GM12891 (cell line): ENCODE measurements at places on chromosomes 16 and 17.

- peak; percentile 51 for DNase-seq
Observed at GRCh38 chr17:40068917-40069750, 6.4 kb downstream of the THRA start.

GRCh38 chr16:16882766-16883165 lies 503.8 kb downstream of the NPIPA7 start:
- no peak for DNase-seq

DNA sequence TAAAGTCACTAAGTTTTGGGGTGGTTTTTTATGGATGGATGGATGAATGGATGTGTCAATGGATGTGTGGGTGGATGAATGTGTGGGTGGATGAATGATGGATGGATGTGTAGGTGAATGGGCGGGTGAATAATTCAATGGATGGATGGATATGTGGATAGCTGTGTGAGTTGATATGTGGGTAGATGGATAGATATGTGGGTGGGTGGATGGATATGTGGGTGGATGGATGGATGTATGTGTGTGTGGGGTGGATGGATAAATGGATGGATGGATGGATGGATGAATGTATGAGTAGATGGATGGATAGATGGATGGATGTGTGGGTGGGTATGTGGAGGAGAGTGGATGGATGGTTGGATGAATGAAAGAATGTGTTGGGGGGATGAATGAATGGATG lies 310.1 kb upstream of the C16orf82 start:
- no peak for DNase-seq

GRCh38 chr16:87125206-87126155 lies 191.7 kb downstream of the C16orf95 start:
- DNase-seq, result no peak

DNA sequence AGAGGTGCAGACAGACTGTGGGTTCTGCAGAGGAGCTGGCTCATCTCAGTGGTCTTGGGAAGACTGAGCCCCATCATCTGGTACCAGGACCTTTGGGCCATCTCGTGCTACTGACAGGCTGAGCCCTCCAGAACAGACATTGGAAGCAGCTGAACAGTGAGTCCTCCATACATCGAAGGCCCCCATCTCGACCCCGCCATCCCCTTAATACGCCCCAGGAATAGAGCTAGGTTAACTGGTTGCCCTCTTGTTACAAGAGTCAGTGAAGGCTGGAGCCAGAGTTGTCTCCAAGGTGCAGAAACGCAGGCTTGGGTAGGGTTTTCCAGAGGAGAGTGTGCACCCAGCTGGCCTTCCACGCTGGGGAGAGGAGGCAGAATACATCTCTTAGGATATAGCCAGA lies 76.0 kb downstream of the N4BP1 start:
- no peak for DNase-seq

- DNase-seq, result no peak
Observed at GRCh38 chr17:74524653-74525464, 6.4 kb downstream of the CD300LB start.

DNA sequence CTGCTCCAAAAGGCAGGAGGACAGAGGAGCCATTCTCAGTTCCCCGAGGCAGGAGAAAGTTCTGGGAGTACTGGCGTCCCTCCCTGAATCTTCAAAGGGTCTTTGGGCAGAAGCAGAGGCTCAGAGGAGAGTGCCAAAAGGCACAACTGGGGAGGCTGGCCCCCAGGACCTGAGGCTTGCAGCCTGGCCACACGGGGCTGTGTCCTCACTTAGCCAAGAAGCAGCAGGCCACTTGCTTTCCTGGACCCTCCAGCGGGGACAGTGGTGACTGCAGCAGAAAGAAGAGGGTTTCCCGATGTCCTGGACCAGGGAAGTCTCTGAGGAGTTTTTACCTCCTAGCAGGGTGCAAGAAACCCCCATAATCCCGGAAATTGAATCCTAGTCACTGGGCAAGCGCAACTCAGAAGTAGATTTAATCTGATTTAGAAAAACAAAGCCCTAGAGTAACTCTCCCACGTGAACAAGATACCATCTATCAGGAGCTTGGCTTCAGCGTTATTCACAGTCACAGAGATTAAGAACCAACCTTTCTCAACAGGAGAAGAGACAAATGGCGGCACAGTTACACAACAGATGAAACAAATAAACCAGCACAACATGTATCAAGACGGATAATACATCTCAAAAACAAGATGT lies 25.5 kb upstream of the BCO1 start:
- no peak for DNase-seq

DNA sequence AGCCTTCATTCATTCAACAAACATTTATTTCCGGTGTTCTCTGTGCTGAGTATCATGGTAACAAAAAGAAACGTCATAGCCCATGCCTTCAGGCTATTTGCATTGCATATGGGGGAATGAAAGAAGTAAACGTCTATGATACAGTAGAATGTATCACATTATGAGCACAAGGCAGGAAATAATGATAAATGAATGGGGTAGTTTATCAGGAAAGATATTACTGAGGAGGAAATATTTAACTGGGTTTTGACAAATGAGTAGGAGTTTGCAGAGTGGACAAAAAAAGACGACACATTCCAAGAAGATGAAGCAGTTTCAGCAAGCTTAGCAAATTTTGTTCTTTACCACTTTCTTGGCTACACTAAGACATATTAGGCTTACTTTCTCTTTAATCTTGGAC lies 1.3 kb upstream of the KRTAP4-7 start:
- no peak for DNase-seq

GRCh38 chr17:9974448-9975381 lies 69.6 kb upstream of the RCVRN start:
- DNase-seq, result no peak

DNA sequence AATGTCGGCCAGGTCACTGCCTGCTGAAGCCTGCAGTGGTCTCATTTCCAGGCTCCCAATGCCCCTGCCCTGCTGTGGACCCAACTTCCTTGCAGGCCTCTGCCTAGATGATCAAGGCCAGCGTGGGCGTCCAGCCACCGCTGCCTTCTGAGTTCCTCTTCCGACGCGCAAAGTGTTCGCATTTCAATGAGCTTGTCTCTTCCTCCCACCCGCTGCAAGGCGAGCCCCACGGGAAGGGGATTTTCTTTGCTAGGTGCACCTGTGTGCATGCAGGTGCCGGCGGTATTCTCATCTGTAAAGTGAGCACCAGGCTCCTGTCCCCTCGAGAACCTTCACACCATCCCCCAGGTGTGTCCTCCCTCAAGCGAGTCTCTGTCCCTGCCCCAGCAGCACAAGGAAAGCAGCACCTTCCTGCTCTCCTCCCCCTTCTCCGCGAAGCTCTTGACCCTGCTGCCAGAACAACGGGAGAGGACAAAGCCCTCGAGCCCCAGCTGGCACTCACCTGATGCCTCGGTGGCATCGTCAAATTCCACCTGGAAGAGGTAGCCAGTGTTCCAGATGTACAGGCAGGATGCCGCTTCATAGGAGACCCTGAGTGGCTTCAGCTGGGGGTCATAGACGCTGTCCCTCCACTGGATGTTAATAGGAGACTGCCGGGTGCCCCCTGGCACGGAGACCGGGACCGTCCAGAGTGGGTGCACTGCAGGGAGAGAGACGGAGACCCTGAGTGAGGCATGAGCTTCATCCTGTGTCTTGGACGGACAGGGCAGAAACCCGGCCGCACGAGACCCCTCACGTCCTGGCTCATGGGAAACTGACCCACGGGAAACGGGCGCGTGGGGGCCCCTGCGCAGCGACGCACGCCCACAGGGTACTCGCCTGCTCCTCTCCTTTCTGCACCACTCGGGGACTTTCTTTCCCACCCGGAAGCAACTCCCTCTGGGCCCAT lies 9.8 kb downstream of the CA5A start:
- DNase-seq, result no peak

GRCh38 chr17:41635121-41636097 lies 11.0 kb upstream of the KRT17 start:
- no peak for DNase-seq

GRCh38 chr16:80656711-80657150 lies 115.9 kb downstream of the DYNLRB2 start:
- DNase-seq, result peak; percentile 39

DNA sequence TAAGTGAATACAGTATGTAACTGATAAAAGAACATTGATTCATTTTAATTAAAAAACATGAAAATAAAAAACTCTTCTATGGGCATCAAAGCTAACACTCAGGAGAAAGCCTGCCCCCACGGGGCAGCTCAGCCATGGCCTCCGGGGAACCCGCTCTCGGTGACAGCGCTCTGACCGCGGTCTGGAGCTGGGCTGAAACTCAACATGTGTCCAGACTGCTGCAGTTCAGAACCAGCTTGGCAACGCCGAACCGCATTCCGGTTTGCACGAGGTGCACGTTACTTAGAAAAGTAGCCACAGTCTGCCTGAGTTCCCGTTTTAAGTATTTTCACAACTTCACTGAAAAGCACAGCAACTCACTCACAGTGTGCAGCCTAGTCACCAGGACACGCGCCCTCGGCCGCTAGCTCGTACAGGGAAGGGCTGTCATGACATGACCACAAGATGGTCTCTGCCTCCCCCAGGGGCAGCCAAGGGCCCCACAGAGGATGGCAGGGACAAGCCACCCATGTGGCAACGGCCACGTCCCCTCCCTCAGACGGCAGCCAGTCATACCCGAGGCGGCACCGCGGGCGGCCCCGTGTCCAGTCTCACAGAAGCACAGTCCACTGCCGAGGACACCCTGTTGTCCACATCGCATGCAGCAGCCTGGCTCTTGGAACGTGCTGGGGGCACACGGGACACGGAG lies 77.1 kb upstream of the METRNL start:
- DNase-seq, result no peak

DNA sequence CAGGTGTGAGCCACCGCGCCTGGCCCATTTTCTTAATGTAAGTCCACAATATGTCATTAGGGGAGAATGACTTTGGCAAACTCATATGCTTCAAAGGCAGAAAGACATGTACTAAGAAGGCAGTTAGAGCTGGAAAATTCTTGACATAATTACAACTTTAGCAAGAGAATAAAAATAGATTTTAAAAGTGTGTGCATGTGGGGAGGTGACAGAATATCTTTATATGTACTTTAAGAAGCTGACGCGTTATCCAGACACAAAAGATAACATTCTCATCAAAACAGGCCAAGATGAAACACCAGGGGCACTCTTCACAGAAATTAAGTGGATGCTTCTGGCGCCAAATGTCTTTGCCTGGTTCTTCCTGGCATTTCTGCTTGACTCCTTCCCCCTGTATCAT lies 28.2 kb downstream of the GJC1 start:
- DNase-seq, result no peak

DNA sequence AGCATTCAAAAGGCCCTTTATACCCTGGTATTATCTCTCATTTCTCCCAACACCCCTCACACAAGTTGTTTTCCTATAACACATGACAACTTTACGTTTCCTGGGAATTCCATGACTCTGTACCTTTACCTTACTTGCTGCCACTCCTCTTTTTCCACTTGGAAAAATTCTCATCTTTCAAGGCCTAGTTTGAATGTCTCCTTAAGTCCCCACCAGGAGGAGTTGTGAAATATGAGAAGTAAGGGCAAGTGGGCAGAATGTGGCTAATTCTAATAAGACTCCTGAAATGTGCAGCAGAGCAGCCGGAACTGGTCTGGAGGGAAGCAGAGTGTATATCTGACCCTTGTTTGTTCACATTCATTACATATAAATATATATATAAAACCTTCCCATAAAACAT lies 39.7 kb downstream of the BRCA1 start:
- DNase-seq, result no peak

DNA sequence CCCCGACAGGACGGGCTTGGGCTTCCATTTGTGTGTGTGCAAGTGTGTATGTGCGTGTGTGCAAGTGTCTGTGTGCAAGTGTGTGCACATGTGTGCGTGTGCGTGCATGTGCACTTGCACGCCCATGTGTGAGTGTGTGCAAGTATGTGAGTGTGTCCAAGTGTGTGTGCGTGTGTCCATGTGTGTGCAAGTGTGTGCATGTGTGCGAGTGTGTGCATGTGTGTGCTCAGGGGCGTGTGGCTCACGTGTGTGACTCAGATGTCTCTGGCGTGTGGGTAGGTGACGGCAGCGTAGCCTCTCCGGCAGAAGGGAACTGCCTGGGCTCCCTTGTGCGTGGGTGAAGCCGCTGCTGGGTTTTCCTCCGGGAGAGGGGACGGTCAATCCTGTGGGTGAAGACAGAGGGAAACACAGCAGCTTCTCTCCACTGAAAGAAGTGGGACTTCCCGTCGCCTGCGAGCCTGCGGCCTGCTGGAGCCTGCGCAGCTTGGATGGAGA lies 23.1 kb upstream of the ITGAX start:
- DNase-seq, result no peak

DNA sequence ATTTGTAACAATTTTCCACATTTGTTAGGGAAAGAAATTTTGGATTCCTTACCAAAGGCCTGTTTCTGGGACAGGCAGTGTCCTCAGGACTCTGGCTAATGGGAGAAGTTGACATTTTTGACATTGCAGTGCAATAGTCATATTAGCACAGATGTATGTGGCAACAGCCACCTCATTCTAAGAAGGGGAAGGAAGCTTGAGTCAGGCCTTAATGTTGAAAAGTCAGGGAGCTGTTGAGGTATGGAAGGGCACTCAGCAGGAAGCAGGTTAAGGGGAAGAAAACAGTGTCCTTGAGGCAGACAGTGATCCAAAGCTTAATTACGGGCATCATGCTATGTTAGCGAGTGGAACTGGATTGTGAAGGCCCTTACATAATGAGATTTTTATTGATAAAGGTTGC lies 20.9 kb downstream of the AKTIP start:
- DNase-seq, result no peak

DNA sequence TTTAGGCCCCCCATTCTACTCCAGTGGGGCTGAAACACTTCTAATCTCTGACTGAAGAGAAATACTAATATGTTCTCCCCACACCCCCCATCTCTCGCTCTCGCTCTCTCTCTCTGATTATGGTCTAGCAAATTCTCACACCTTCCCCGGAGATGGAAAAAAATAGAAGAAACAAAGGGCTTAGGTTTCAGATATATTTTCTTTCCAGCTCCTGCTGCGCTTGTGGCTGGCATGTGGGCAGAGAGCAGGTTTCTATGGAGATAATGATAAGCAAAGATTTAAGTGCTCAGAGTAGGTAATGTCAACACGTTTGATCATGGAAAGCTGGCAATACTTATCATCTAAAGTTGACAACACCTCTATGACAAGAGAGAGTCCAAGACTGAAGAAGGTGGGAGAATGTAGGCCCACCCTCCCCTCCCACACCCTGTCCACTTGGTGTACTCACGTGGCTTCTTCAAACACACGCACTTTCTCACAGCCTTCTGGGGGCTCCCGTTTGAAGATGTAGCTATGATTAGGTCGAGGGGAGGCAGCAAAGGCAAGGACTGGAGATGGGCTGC lies 8.0 kb upstream of the SLC35B1 start:
- no peak for DNase-seq
